Fibroblast of skin of right biceps (primary cell): ENCODE measurements at places on chromosomes 7 and 10.

DNA sequence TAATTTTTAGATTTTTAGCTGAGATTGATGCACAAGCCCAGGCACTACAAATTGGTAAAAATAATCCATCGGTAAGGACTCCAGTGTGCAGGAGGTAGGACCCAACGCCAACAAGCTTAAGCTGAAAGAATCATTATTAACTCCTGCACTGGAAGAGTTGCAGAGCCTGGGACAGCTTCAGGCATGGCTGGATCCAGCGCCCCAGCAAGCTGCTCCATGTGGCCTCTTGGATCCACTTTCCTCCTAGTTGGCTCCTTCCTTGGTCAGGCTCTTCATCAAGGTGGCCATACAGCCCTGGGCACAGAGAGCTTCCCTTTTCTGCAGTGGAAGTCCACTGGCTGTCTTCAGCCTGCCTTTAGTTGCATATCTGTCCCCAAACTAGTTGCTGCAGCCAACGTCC, 497.4 kb upstream of the FOXK1 start:
- no peak for DNase-seq

- DNase-seq, result peak; percentile 20
These were observed 76.4 kb downstream of the FRMD4A start for GRCh38 chr10:14254368-14254767.

- DNase-seq, result no peak
These were observed 14.8 kb downstream of the NACAD start for GRCh38 chr7:45073786-45074527.

DNA sequence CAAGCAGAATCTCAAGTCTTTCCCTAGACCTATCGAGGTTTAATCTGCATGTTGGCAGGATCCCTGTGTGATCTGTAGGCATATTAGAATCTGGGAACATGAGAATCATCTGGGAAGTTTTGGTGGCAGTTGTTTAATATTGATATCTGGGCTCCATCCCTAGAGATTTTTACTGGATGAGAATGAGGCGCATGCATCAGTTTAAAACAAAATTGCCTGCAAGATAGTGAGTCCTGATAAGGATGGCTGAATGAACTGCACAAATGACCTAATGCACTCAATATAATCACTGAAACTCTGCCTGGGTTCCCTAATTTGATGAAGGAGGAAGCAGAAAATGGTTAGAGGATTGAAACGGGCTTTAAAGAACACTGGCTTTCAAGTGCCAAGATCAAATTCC, 218.0 kb downstream of the FGFR2 start:
- no peak for DNase-seq

- DNase-seq, result no peak
These were observed 4.7 kb upstream of the FRMPD2 start for GRCh38 chr10:48279081-48279751.

DNA sequence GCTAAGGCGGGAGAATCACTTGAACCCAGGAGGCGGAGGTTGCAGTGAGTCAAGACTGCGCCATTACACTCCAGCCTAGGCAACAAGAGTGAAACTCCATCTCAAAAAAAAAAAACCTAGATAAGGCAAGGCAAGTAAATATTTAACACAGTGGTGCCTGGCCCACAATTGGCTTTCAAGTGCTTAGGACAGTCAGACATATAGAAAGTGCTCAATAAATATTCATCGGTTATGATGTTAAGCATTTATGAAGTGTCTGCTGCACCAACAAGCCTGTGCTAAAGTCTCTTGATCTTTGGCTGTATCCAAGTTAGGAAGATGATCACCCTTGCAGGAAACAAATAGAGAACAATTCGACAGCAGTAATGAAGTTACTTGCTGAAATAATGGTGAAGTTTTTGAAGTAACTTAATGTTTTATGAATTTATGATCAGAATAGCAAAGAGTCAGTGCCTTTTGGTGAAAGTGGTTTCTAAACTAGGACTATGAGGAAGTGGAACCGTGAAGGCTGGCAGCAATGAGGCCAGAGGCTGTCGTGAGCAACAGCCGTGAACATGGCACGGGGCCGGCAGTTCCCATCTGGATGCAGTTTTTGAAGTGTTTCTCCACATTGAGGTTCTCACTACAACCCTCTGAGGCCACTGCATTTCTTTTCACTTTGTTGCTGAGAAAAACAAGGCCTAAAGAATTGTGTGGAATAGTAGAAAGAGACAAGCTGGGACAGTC, 48.1 kb upstream of the GATA3 start:
- DNase-seq, result no peak

- DNase-seq, result no peak
These were observed 53.6 kb upstream of the NRF1 start for GRCh38 chr7:129557686-129558481.

- DNase-seq, result peak; percentile 22
These were observed 21.1 kb downstream of the ZNF775 start for GRCh38 chr7:150400008-150400787.

- no peak for DNase-seq
These were observed 44.0 kb downstream of the PRKCQ start for GRCh38 chr10:6536102-6536501.

- no peak for DNase-seq
These were observed 671 bp upstream of the CHST3 start for GRCh38 chr10:71963351-71964097.

DNA sequence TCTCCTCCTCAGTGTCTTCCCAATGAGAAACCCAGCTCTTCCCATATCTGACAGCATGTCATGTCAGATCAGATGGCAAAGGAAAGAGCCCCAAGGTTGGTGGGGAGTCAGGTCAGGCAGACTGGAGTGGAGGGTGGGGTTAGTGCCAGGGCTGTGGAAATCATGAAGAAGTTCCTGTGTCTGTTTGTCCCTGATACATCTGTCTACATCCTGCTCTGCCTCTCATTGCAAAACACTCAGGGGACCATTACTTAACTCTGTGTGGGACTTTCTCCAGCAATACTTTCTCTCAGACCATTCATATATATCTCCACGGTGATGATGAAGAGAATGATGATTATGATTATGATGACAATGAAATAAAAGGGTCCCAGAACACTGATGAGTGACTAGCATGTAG, 3.3 kb downstream of the PRRT4 start:
- no peak for DNase-seq

DNA sequence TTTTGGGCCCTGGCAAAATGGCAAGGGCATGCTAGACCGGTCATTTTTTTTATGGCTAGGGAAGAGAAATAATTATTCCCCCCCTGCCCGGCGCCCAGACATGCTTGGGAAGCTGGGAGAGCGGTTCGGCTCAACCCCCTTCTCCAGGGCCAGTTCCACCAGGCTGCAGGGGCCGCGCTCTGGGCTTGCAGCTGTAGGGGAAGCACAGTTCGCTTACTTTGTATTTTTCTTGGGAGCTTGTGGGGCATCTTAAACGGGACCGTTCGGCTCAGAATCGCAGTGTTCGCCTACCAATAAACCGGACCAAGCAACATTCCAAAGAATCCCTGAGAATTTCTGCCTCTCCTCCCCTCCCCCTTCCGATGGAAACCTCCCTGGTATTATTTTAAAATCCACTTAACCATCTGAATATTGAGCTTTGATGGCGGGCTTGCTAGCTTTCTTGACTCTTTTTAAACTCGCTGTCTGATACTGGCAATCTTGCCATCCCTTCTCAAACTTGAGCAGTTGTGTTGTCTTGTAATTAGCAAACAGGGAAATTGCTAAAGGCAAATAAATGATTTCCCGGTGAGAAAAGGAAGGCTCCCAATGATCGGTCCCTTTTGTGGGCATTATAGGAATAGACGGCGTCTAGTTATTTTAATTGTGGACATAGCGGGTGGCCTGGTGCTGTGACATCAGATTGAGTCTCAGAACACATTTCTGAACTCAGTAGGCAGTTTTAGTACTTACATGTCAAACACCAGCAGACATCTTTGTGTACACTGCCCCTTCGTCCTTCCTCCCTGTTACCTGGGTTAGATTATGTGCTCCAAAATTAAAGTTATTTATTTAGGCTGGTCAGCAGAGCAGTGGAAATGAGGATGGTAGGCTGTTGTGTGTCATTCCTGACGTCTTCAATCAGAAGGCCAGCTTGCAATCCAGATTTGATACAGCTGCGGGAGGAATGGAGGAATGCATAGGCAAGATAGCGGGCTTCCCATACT, 3.4 kb downstream of the TCF7L2 start:
- DNase-seq, result peak; percentile 67

- DNase-seq, result no peak
These were observed 86.8 kb upstream of the CHST15 start for GRCh38 chr10:124180044-124180745.

DNA sequence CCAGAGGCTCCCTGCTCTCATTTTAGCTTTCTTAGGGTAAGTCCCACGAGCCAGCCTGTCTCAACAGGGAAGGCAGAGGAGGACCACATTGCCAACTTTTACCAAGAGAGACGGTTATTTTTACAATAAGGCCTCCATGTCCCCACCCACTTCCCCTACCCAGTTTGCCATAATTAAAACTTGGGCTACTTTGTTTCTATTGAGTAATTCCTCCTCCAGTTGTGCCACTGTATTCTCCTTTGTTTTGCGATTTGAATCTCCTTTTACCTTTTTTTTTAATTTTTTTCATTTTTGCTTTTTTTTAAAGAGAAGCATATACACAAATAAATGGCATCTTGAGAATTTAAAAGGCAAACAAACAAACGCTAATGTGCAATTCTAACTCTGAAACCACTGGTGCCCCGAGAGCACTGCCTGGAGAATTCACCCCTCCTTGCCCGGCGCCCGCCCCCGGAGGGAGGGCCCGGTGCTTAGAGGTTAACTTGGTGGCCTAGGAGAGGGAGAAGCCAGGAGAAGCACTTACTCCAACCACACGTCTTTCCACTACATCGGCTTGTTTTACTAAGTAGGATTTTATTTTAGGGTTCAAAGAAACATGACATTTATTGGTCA, 282.3 kb downstream of the USP6NL start:
- no peak for DNase-seq

- no peak for DNase-seq
These were observed 4.0 kb upstream of the MYOZ1 start for GRCh38 chr10:73645251-73645650.

- DNase-seq, result no peak
These were observed 17.1 kb downstream of the OGDHL start for GRCh38 chr10:49744924-49745605.

GRCh38 chr10:95881316-95881715, 26.5 kb upstream of the CC2D2B start:
- no peak for DNase-seq

GRCh38 chr7:55965100-55965470, 700 bp downstream of the NIPSNAP2 start:
- DNase-seq, result no peak

GRCh38 chr10:81847675-81848074, 27.3 kb upstream of the NRG3 start:
- no peak for DNase-seq

DNA sequence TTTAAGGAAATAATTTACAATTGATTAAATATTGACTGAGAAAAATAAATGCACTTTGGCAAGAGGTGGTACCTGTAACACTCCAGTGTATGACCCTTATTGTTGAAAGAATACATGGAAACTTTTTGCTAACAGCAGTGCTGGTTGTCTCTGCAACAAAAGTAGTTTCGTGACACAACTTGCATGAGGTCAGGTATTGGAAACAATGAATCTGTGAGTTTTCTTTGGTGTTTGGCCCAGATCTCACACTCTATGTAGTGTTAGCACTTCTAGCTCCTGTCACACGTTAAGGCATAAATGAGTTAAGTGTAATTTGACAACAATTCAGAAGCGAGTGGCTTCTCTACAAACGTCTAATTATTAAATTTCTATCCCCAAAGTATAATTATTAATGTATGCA, 137.7 kb upstream of the MDFIC start:
- DNase-seq, result no peak

- DNase-seq, result peak; percentile 13
These were observed 147.3 kb downstream of the NRCAM start for GRCh38 chr7:108308903-108309302.

- no peak for DNase-seq
These were observed 36.5 kb downstream of the AIFM2 start for GRCh38 chr10:70096016-70096704.

DNA sequence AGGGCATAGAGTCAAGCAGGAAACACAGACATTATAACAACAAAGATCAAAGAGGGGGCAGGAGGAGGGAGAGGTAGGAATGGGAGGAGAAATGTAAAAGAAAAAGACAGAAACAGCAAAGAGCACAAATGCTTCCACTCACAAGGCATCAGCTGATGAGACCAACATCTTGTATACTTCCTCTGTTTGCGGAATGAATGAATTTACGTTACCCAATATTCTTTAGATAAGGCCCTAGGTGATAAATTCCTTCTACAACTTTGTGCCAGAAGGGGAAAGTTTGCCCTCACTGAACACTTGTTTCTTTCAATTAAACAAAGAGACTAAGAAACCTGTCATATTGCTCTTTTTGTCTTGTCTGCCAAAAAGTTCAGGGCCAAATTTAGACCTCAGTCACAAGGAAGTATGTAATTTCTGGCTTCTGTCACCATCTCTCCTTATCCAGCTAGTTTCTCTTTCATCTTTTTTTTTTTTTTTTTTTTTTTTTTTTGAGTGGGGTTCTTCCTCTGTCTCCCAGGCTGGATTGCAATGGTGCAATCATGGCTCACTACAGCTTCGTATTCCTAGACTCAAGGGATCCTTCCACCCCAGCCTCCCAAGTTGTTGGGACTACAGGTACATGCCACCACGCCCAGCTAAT, 116.4 kb upstream of the NANOS1 start:
- no peak for DNase-seq

DNA sequence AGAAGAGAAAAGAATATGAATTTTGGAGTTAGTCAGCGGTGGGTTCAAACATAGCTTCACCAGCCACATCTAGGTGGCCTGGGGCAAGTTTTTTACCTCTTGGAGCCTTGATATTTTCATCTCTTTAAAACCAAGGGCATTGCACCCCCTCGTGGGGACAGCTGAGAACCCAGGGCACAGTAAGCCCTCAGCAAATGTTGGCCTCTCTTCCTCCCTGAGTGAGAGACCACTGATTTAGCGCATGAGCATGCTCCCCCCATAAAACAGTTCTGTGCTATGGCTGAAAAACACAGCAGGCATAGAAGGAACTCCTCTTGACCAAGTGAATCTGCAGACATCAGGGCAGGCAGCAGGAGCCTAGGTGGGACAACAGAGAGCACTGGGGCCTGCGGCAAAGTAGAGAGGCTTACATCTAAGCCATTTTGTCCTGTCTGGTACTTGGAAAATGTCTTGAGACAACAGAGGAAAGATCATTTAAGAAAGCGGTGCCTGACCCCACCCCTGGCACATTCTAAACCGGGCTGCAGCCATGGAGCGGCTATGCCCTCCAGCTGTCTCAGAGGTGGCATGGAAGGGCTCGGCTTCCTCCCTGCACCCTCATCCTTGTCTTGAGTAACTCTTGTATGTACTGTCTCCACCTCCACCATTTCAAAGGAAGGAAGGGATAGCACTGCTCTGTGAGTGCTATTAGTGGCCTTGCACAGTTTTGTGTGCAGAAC, 94.7 kb downstream of the ARHGAP22 start:
- peak; percentile 20 for DNase-seq
